Stimulated activated effector memory CD8-positive, alpha-beta T cell treated with anti-CD3 and anti-CD28 coated beads, Interleukin-12 subunit alpha, Interleukin-12 subunit beta, amount 100 ng/mL, for 72 hours (primary cell): ENCODE measurements at places on chromosomes 1 and 21.

- no peak for DNase-seq
Observed at GRCh38 chr1:35851132-35851869, 31.7 kb upstream of the AGO1 start.

GRCh38 chr1:225911191-225912130, 12.6 kb downstream of the PYCR2 start:
- peak; percentile 83 for DNase-seq

- no peak for DNase-seq
Observed at GRCh38 chr1:38031513-38031866, 15.1 kb downstream of the POU3F1 start.

DNA sequence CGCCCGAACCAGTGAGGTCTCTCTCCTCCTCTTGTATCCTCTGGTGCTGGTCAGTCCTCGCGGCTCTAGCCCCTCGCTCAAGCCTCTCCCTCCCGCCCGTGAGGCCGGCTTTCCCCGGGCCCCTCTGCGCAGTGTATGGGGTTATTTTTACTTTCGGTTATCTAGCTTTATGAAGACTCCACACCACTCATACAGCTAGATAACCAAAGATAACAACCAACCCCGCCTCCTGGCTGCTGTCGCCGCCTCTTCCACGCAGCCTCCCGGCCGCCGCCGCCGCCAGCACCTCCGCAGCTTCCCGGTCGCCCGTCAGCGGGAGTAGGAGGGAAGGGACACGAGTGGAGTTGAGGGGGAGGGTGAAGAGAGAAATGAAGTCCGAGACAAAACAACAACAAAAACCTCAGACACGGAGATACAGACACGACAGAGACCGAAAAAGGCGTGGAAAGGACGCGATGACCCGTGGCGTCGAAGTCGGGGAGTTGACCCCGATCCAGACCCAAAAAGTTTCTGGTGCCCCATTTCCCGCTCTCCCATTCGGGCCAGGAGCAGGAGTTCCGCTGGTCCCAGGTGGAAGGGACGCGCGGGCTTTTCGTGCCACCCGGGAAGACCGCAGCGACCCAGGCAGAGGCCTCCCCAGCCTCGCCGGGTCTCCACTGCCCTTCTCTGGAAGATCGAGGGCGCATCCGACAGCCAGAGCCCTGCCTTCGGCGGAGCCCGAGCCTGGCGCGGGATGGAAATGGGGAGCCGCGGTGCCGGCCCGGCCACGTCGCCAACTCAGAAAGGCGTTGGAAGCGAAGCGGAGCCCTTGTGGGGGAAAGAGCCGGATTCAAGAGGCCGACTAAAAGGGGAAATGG, 51.4 kb downstream of the RHBG start:
- DNase-seq, result peak; percentile 64

DNA sequence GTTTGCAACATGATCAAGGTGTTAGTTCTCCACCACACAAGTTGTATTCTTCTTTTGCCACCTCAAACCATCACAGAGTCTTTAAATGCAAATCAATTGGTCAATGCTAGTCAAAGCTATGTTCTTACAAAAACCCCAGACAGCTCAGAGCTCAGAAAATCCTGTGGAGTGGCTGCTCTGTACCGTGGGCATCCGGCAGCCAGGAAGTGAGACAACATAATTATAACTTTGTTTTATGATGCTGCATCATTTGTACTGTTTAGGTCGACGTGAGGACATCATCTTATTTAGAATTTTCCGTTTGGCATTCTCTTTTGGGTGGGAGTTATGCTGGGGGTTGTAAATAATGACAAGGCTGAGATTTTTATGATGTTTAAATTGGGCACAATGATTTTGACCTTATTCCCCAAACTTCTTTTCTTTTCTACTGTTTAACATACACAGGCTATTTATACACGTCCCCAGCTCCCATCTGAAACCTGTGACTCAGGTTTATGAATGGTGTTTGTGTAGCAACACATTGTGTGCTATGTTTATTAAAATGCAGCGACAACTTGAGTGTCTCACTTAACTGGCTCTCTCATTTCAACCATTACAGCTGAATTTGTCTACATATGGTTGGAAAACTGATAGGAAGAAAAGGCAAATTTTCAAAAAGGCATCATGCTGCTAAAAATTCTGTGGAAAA, 124.0 kb downstream of the CNIH3 start:
- DNase-seq, result no peak

- no peak for DNase-seq
Observed at GRCh38 chr21:38773099-38774061, 32.3 kb upstream of the ETS2 start.

- no peak for DNase-seq
Observed at GRCh38 chr1:117541003-117541402, 64.8 kb upstream of the TENT5C start.

DNA sequence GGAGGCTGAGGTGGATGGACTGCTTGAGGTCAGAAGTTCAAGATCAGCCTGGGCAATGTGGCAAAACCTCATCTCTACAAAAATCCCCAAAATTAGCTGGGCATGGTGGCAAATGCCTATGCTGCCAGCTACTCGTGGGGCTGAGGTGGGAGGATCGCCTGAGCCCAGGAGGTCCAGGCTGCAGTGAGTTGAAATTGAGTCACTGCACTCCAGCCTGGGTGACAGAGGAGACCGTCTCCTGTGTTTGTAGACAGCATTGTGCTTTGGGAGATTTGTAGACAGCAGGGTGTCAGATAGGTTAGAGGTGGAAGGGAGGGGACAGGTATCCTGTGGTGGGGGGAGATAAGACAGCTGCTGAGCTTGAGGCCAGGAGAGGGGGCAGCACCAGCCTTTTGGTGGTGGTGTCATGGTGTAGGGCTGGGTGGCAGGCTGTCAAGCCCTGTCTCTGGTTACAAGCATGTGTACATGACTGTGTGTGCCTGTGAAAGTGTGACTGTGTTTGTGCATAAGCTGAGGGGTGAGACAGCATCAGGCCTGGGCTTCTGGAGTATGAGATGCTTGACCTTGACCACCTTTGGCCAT, 15.2 kb downstream of the PPFIA4 start:
- no peak for DNase-seq

GRCh38 chr1:56578963-56579875, at the start of gene PLPP3:
Gene PLPP3, minus strand, starts transcription at chr1:56579563. Its CDS starts 547 bp downstream, at chr1:56579016.
- no peak for DNase-seq

GRCh38 chr1:45880930-45881329, 77.5 kb downstream of the MAST2 start:
- DNase-seq, result no peak

GRCh38 chr1:175133673-175134435, 58.7 kb downstream of the KIAA0040 start:
- DNase-seq, result no peak

DNA sequence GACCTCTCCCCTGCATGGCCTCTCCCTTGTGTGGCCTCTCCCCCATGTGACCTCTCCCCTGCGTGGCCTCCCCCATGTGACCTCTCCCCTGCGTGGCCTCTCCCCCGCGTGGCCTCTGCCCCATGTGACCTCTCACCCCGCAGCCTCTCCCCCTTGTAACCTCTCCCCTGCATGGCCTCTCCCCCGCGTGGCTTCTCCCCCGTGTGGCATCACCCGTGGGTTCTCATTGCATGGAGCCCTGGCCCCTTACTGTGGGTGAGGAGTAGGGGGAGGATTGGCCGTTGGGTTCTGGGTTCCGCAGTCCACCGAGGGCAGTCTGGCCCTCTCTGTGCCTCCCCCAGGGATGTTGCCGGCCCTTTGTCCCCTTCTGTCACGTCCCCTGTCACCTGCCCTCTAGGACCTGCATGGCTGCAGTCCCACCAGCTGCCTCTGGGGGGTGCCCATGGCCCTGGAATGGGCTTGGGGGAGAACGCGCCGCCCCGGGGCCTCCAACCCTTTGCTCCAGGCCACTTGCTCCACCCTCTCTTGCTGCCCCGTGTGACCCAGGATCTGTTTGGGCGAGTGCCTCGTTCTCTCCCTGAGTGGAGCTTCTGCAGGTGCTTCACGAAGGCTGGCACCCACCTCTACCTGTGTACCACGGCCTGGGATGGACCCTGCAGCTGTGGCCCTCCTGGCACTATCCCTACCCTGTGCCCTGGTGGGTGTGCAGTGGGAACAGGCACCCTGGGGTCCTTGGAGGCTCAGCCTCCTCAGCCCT, 21.3 kb downstream of the RRP1 start:
- DNase-seq, result peak; percentile 99

GRCh38 chr1:12617511-12617900, 504 bp downstream of the DHRS3 start:
- no peak for DNase-seq

- no peak for DNase-seq
Observed at GRCh38 chr1:39659110-39659509, 12.8 kb downstream of the NT5C1A start.

DNA sequence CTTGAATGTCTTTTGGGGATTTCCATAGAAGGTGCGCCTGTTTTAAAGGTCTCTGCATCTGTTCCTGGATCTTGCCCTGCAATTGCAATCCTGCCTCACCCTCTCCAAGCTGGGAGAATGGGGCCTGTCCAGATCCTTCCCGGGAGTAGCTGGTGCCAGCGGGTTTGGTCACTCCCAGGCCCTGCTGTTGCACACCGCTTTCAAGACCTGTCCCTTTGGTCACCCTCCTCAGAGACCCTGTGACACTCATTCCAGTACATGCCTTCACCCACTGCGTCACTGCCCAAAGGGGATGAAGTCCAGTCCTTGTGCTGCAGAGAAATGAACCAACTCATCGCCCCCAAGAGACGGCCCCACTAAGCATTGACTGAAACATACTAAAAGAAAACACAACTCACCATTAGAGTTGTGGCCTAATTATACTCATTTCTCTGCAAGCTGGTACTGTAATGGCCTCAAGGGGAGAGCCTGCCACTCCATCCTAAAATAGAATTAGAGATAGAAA, 1.9 kb upstream of the IRF2BP2 start:
- peak; percentile 65 for DNase-seq

DNA sequence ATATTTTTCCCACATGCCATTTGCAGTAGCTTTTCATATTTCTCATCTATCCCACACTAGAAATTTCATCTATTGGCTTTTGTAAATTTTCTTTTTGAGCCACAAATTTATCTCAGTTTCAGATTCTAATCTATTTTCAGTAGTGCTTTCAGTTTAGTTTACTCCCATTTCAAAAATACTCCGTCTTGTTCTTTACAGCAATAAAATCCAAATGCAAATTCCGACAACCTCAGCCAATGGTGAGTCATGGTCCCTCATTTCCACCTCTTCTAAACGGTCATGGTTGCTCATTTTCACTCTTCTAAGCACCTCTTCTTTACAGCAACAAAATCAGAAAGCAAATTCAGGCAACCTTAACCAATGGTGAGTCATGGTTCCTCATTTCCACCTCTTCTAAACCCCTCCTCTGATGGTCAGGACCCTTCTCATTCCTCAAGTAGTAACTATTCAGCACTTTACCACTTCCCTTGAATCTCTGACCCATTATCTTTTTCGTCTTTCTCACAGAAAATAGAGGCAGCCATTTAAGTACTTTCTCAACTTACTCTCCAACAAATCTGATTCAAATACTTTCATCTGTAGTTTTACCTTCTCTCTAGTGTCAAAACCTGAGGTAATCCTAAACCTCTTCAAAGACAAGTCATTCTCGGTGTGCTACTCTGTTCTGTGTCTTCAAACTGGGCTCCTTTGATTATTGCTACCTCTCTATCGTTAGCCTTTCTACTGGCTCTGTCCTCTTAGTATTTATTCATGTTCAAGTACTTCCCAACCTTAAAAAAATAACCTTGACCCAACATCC, 34.4 kb downstream of the C21orf91 start:
- DNase-seq, result peak; percentile 60

GRCh38 chr1:243890576-243890975, 40.5 kb upstream of the AKT3 start:
- DNase-seq, result no peak

DNA sequence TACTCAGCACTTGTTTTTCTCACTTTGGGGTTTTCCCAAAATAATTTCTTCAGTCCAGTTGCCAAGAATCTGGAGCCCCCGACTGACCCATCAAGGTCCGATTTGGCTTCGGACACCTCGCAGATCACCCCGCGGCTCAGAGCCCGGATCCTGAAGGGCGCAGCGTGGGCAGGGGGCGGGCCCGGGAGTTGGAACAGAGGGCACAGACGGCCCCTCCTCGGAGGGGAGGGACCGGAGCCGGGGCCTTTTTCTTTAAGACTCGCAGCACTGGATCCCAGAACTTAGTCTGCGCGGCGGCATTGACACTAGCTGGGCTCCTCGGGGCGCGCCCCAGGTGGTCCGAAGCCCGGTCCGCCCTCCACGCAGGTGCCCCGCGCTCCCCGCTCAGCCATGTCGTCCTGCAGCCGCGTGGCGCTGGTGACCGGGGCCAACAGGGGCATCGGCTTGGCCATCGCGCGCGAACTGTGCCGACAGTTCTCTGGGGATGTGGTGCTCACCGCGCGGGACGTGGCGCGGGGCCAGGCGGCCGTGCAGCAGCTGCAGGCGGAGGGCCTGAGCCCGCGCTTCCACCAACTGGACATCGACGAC, at the start of gene CBR3:
TSS of gene CBR3 (plus strand) at position 277 of the 588 bp plus-strand sequence. CDS start at position 391, 114 bp downstream.
- peak; percentile 48 for DNase-seq

- DNase-seq, result no peak
Observed at GRCh38 chr1:11764115-11764514, 2.1 kb downstream of the C1orf167 start.

- no peak for DNase-seq
Observed at GRCh38 chr1:60547821-60548220, 474.3 kb upstream of the C1orf87 start.

GRCh38 chr1:88650676-88651418, 33.2 kb upstream of the PKN2 start:
- no peak for DNase-seq

DNA sequence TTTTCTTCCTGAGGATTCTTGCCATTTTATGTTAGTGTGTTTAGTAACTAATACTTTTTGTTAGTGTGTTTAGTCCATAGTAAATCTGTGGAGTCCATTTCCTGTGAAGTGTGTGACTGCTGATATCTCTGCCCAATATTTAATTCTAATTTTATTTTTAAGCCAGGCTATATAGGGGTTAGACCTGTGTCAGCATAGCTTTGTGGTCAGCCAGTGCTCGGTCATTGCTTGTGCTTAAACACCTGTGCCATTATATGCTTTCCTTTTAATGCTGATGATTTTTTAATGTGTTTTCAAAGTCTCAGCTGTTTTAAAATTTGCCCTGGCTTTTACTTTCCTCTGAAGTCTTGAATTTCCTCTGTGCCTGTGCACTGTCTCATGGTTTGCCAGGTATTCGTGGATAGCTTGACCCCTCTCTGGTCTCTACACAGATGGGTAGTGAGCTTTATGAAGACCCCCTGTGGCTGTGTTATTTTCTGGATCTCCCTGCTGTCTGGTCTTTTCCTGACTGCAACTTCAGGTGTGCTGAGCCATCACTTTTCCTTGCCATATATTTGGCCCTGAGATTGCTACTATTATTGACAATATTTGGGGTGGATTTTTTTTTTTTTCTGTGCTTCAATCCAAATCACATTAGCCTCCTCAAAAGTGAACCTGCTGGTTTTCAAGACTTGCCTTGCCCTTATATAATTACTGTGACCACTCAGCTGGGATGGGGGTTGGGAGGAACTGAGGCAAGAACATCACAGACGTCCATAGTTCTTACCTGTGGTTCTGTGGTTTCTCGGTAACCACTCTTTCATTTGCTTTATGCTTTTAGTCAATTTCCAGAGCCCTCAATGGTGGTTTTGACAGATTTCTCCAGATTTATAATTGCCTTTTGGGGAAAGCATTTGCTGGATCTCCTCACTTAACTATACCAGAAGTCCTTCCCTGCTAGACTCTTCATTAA, 59.6 kb downstream of the RPS6KC1 start:
- DNase-seq, result no peak
